CD8-positive, alpha-beta memory T cell (primary cell): ENCODE measurements at places on chromosomes 12 and 14. TPM values are rescaled to one million over a fixed set of nuclear protein-coding genes. Genes with fewer than 3 reads are reported as not detected.

GRCh38 chr14:101442451-101442850, 118.8 kb upstream of the DIO3 start:
- DNase-seq = peak; percentile 48

GRCh38 chr12:27573972-27574371, 50.0 kb downstream of the PPFIBP1 start:
- DNase-seq = no peak

Gene FAM161B
- 2.1 TPM for total RNA-seq

Gene GPHN
- total RNA-seq = 12.1 TPM

Gene LRTM2
- 0.24 TPM for total RNA-seq

Gene SCN8A
- 0.66 TPM for total RNA-seq
